ENCODE measurements at places on chromosomes 7 and 10.

GRCh38 chr10:34713875-34714274 lies 101.2 kb downstream of the PARD3 start:
- DNase-seq: no peak

DNA sequence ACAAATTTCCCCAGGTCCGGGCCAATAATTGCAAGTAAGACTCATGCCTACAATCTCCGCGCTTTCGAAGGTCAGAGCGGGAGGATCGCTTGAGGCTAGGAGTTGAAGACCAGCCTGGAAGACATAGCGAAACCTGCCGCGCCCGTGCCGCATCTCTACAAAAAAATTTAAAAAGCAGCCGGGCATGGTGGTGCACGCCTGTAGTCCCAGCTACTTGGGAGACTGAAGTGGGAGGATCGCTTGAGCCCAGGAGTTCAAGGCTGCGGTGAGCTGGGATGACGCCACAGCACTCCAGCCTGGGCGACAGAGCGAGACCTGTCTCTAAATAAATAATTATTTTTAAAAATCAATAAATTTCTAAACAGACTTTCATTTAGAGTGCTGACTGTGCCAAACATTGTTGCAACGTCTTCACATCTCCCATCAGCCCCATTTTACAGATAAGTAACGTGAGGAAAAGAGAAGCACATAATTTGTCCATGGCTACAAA lies 494 bp upstream of the CFAP43 start:
- DNase-seq: no peak

DNA sequence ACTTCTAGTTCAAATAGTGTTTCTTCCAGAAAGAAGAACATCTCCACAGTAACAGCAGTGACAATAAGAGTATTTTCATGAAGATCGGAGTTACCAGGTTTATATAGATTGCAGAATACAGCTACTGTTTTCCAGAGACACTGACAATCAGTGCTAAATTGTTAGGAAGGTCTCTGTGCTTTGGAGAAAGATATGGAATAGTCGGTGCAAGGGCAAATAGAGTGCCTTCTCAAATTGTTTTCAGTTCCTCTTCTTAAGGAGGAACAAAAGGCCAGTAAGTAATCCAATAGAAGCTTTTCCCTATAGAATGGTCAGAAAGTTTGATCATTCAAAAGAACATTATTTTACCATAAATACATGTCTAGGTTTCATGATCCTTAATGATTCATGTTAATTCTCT lies 2.6 kb upstream of the KIAA1217 start:
- no peak for DNase-seq

DNA sequence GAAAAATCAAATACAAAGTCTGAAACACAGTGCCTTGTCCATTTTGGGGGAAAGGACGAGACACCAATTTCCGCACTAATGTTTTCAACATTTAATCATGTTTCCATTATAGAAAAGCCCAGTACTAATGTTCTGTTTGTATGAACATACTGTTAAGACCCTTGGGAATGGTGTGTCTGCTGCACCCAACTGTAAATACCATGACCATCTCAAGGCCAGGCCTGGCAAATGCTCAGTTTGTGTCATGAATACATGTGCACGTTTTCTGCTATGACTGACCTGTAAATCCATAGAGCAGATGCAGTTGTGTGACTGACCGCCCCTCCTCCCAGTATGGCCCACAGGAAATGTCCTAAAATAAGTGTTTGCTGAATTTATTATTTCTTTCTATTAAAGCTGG lies 270.0 kb downstream of the TNS3 start:
- no peak for DNase-seq

DNA sequence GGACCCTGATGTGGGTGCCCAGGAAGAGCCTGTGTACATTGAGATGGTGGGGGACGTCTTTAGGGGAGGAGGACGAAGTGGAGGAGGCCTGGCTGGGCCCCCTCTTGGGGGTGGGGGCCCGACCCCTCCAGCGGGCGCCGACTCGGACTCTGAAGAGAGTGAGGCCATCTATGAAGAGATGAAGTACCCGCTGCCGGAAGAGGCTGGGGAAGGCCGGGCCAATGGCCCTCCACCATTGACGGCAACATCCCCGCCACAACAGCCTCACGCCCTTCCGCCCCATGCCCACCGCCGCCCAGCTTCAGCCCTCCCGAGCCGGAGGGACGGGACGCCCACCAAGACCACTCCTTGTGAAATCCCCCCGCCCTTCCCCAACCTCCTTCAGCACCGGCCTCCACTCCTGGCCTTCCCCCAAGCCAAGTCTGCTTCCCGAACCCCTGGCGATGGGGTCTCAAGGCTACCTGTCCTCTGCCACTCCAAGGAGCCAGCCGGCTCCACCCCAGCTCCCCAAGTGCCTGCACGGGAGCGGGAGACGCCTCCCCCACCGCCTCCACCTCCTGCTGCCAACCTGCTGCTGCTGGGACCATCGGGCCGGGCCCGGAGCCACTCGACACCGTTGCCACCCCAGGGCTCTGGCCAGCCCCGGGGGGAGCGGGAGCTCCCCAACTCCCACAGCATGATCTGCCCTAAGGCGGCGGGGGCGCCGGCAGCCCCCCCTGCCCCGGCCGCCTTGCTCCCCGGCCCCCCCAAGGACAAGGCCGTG lies 4.8 kb downstream of the NYAP1 start:
- no peak for DNase-seq

DNA sequence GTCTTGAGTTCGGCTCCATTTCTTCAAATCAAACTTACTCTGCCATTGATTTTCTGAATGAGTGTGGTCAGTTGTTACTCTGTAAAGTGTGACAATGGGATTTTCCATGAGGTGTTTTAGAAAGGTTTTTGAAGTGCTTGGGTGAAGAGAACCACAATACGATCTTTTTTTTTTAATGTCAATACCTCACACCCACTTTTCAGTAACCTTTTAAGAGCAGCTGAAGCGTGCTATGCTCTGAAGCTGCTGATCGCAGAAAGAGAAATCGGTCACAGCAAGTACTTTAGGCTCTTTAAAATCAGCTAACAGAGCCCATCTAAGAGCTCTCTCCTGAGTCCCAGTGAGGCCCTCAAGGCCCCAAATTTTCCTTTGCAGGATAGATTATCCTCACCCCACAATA lies 34.4 kb upstream of the YAE1 start:
- no peak for DNase-seq

GRCh38 chr10:104323760-104324201 lies 14.5 kb downstream of the ITPRIP start:
- DNase-seq: no peak

GRCh38 chr10:48774416-48775205 lies 89.9 kb downstream of the WDFY4 start:
- no peak for DNase-seq

- no peak for DNase-seq
Measured at GRCh38 chr10:5776136-5776880, 36.9 kb downstream of the GDI2 start.

DNA sequence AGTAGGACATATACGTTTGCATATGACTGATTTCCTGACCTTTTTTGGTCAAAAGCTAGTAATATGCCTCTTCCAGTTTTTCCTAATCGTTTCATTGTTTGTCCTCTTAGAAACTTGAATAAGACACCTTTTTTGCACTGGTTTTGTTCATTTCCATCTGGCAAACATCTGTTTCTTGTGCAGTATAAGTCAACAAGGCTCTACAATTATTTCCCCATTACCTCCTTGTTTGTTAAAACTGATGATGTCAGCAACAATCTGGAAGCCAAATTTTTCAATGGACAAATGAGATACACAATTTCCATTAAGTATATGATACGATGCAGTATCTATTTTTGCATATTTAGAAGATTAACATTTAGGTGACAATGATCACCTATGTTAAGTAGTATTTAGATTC lies 148.8 kb downstream of the NRBF2 start:
- DNase-seq: no peak

GRCh38 chr10:89275383-89275782 lies 23.8 kb upstream of the LIPA start:
- no peak for DNase-seq

GRCh38 chr7:142519079-142520078 lies 229.9 kb upstream of the PRSS1 start:
- DNase-seq: no peak

DNA sequence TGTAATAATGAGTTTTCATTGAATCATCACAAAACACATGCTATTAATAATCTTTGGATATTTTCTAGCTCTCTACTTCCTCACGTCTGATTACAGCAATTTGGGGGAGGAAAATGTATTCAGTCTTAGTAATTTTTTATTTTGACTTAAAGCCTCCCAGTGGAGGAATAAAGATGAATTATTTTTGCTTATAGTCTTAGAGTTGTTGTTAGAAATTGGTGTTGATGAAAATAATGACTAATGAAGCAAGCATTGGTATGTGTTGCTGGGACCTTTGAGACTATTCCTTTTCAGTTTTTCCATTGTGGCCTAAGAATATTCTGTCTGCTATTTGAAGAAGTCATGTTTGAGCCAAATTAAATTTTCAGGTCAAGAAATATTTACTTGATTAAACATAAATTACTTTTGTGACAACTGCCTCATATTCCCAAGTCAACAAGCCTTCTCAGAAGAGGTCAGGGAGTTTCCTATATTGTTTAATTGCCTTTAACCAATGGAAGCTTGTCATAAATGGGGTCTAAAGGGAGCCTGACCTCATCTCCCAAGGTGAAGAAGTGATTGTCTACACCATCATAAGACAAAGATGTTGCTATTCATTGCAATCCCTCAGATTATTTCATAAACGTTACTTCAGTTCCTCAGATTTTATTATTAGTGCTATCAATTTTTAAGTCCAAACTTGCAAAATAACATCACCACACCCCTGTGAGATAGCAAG lies 90.0 kb downstream of the ST7 start:
- DNase-seq: no peak

DNA sequence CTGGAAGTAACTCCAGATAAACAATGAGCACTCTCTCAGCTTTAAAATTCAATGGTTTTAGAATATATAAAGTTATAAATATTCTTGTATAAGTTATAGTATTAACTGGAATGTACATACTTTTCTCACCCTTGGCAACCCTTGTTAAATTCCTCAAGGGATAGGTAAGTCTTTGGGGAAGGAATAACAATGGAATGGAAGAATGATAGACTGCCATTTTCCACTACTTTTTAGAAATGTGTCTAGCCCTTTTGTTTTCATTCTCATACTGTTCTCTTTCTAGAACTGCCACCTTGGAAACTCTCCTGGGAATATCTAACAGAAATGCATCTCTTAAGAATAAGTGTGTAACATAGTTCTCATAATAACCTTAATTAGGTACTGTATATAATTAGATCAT lies 8.3 kb downstream of the KIF5B start:
- no peak for DNase-seq

DNA sequence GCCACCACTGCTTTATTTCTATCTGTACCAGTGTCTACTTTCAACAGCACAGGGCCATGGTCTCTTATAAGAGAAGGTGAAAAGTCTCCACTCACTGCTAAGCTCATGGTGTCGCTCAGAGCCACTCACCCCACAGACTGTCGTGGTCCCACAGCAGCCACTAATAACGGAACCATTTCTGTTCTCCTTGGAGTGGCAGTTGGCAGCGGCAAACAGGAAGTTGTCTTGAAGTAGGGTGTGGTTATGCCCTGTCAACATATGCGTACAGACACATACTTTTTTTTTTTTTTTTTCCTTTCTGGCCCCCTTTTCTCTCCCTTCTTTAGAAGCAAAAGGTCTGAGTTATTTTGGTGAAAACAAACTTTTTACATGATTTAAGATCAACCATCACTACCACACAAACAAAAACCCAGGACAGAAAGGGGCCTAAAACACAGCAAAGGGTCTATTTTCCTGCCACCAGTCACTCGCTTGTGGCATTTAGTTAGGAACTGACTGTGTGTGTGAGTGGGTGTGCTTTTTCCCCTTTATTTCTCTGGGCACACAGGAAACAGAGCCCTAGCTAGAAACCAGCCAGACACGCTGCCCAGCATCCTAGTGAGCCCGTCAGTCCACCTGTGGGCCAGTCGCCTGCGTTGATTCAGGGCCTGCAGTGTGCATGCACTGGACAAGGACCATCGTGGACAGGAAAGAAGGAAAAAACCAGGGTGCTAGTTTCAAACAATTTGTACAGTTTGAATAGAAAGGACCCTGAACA lies 96.7 kb upstream of the EFCAB10 start:
- DNase-seq: peak; percentile 54

GRCh38 chr7:123303926-123304325 lies 104.2 kb upstream of the SLC13A1 start:
- DNase-seq: no peak

- no peak for DNase-seq
Measured at GRCh38 chr7:77648742-77649338, 47.4 kb upstream of the RSBN1L start.

- DNase-seq: no peak
Measured at GRCh38 chr7:8923164-8923806, 489.9 kb downstream of the NXPH1 start.

DNA sequence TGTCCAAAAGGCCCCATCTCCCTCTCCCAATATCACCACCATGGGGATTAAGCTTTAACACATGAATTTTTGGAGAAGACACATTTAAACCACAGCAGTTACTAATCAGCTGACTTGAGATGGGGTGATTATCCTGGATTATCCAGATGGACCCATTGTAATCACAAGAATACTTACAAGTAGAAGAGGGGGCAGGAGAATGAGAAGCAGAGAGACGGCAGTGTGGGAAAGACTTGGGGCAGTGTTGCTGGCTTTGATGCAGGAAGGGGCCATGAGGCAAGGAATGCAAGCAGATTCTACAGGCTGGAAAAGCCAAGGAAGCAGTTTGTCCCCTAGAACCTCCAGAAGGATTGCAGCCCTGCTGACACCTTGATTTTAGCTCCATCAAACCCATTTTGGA lies 30.7 kb upstream of the INMT start:
- no peak for DNase-seq

- DNase-seq: no peak
Measured at GRCh38 chr7:55157764-55158105, 138.9 kb downstream of the EGFR start.

- DNase-seq: peak; percentile 41
Measured at GRCh38 chr10:129877773-129878371, 86.2 kb downstream of the EBF3 start.

- no peak for DNase-seq
Measured at GRCh38 chr10:89591111-89591795, 53.8 kb downstream of the PANK1 start.

GRCh38 chr10:58436071-58436470 lies 50.9 kb downstream of the TFAM start:
- DNase-seq: no peak

- no peak for DNase-seq
Measured at GRCh38 chr10:37854626-37855025, 2.8 kb downstream of the ZNF248 start.

GRCh38 chr10:103884681-103885139 lies 29.3 kb upstream of the SH3PXD2A start:
- peak; percentile 21 for DNase-seq

DNA sequence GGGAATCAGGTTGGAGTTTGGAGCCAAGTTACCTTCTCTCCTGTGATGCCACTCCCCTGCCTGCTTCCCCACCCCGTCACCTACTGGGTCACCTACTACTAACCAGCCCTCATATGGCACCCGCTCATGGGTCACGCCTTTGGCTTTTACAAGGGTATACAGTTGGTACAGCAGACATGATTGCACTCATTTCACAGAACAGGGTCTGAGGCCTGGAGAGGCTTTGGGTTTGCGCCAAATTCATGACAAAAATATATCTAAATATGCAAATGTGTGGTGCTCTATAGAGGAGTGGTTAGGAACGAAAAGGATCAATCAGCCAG lies 10.7 kb downstream of the CRYGN start:
- no peak for DNase-seq

GRCh38 chr7:46696741-46697140 lies 775.7 kb upstream of the IGFBP3 start:
- DNase-seq: no peak

Measured in activated naive CD8-positive, alpha-beta T cell treated with anti-CD3 and anti-CD28 coated beads, Interleukin-2, amount 50 U/mL, for 24 hours (primary cell).